Left kidney (tissue), 8 donors: ENCODE measurements at places on chromosomes 7 and 10. TPM values are rescaled to one million over a fixed set of nuclear protein-coding genes. Genes with fewer than 3 reads are reported as not detected.

DNA sequence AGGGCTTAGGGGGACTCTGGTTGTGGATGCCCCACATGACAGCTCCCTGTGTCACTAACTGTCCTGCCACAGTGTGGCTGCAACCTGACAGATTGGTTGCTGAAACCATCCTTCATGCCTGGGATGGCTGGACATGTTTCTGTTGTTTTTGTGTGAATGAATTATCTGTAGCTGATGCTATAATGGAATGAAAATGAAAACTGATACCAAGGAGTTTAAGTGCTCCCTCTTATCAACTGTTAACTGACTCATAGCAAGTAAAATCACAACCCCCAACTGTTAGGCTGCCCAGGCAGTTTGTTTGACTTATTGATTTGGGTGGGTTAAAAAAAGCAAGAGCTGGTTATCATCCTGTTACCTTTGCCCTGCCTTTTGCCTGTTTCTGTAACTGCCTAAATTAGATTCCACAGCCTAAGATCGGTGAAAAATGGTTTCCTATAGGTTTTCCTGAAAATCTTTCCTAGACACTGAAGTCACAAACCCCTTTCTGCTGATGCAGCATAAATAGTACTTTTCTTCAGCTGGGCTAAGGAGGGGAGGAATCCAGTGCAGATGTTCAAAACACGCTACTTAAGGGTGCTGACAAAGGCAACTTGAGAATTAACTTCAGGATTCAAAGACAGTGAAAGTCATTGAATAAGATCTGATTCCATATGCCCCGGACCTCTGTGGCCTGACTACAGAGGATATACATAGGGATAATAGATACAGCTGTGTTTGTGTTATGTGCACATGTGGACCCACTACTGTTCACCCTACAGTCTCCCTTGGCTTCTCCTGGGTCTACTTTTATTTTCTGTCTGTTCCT lies 5.7 kb downstream of the FRAT2 start:
- DNase-seq, result no peak

GRCh38 chr7:93092757-93093370 lies 24.9 kb downstream of the SAMD9 start:
- DNase-seq, result no peak

- DNase-seq, result no peak
Measured at GRCh38 chr10:132586739-132587138, 49.2 kb downstream of the INPP5A start.

DNA sequence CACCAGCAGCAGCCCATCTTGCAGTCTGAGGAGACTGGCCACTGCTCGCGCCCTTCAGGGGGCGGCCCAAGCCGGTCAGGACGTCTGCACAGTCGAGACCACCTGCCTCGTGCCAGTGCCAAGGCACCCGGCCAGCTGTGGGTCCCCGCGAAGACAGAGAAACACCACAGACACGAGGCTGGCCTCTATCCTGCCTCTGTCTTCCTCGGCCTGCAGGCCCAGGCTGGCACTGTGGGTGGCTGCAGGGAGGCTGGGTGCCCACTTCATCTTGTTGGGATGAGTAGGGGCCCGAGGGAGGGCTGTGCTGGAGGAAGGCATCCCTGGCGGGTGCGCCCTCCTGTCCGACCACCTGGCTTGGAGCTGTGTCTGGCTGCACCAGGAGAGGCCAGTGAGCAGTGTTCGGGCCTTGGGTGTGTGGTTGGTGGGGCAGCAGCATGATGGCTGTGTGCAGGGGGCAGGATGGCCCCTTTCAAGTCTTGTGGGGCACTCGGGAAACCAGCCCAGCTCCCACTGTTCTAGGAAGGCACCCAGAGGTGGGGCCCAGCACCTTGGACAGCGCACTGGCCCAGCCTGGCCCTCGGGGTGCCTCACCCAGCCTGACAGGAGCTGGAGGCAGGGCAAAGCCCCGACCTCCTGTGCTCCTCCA lies 7.3 kb downstream of the DPYSL4 start:
- DNase-seq, result no peak

DNA sequence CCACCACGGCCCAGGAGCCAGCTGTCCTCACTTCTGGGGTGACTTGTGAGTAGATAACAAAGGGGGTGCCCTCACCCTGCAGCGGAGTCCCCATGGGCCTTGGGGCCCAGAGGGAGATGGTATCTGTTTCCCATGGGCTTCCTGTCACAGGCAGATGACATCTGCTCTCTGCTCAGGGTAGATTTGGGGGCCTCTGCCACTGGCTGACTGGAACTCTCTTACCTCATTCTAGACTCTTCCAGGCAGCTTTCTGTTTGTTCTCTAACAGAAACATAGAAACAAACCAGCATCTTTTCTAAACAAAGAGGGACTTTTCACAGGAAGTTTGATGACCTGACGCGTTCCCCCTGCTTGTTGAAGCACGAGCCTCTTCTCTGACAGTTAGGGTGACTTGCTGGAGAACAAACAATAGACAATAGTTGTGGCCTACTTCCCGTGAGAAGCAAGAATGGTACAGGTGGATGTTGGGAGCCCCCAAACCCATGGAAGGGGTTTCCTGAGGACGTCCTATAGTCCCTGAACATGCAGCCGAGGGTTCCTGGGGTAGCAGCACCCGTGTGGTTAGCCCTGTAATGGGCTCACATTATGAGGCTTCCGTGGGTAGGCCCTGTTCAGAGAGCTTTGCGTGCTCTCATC lies 61.6 kb downstream of the GRK5 start:
- no peak for DNase-seq

DNA sequence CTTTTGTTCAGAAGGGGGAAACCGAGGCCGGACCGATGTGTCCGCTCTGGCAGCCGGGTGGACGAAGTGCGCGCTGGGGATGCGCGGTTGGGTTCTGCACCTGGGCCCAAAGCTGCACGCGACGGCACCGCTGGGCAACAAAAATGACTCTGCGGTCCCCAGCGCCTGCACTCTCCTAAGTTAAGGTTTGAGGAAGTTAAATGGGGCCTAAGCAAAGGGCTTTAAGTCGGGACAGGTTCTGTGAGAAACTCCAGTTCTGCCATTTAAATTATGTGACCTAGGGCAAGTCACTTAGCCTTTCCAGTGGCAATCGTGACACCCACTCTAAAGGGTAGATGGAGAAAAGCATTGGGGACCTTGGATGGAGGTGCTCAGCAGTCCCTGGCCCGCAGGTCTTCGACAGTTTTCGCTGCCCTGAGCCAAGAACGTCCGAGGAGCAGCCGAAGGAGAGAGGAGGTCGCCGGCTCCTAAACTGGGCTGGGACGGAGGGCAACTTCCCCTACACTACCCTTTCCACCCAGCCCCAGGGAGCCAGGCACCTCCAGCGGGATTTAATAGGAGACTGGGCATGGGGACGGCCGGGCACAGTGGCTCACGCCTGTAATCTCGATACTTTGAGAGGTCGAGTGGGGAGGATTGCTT lies 534 bp upstream of the ACBD5 start:
- no peak for DNase-seq

DNA sequence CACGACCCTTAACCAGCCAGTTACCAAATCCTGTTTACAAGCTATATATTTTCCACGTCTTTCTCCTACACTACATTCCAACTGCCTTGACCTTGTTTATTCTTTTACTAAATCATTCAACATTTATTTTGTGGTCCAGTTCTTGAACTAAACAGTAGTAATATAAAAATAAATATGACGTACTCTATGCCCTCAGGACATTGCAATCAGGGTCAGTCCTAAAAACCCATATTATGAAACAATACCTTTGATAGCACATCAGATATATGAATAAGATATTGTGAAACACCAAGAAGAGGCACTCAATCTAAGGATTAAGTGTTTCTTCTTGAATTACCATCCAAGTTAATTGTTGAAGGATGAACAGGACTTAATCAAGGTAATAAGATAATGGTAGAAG lies 52.5 kb upstream of the WNT16 start:
- DNase-seq, result no peak

GRCh38 chr7:78751253-78751652 lies 702.2 kb downstream of the MAGI2 start:
- DNase-seq, result no peak

GRCh38 chr7:141501451-141501850 lies 49.8 kb upstream of the AGK start:
- DNase-seq, result no peak

- DNase-seq, result no peak
Measured at GRCh38 chr7:131648491-131648890, 92.1 kb upstream of the PODXL start.

GRCh38 chr10:111875725-111876124 lies 307.8 kb downstream of the GPAM start:
- DNase-seq, result no peak

GRCh38 chr10:22500656-22501340 lies 155.5 kb downstream of the SPAG6 start:
- no peak for DNase-seq

DNA sequence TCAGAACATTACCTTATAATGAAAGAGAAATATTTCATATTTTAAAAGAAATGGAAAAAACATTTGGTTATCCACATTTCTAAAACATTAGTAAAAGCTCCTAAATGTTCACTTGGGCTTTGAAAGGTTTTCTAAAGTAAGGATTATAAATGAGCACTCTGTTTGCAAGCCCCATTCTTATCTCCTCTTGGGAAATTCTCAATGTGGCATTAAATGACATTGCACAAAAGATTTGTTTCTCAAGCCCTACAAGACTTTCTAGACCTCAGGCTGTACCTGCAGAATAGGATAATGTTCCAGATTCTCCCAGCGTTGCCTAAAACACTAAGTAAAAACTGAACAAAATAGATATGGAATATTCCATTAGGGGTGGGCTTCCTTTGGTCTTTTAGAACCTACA lies 658.0 kb upstream of the FOXK1 start:
- no peak for DNase-seq

- DNase-seq, result no peak
Measured at GRCh38 chr10:79417731-79418130, 27.7 kb downstream of the ZCCHC24 start.

DNA sequence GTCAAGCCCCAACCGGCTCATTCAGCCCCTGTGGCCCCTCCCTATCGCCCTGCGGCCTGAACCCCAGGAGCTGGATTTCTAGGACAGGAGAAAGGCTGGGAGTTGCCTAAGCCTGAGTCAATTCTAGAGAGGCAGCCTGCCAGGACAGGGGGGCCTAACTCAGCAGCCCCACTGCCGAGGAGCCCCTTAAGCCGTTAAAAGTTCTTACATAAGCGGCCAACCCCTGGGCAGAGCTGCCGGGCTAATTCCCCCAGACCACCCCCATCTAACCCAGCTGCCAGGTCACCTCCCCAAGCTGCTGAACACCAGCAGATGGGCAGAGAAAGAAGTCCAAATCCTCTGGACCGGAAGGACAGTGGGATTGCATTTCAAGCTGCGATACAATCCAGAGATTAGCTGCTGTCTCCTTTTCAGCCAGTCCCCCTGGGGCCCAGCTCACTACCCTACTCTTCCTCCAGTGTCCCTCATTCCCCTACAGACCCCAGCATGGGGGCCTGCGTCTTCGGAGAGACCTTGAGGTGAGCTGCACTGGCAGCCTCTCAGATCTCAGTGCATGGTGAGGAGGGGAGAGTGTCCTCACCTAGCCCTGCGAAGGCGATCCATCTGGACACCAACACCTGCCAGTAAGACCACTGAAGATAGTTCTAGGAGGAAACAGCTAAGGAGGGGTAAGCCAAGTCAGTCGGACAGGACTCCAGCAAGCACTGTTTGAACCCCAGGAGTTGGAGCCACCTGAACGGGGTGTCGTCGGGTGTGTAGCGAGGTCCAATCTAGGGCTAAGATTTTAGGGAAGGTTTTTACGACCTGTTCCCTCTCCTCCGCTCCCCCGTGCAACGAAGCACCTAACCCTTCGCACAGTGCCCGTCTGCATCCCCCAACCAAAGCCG lies 830 bp downstream of the IMPDH1 start:
- no peak for DNase-seq

DNA sequence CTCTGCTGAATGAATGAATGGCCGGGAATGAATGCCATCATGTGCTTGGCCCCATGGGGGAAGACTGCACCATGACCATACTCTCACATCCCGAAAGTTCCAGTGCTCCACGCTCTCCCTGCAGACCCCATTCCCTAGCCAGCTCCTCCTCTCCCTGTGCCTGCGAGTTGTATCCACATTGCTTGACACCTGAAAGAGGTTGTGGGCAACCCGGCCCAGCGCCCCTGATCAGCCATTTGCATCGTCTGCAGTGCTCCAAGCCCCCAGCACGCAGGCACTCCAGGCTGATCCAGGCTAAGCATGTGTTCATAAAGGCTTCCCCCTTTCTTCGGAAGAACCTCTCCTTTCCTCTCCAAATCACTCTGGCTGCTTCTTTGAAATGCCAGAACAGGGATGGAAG lies 354.4 kb upstream of the MKI67 start:
- DNase-seq, result no peak

DNA sequence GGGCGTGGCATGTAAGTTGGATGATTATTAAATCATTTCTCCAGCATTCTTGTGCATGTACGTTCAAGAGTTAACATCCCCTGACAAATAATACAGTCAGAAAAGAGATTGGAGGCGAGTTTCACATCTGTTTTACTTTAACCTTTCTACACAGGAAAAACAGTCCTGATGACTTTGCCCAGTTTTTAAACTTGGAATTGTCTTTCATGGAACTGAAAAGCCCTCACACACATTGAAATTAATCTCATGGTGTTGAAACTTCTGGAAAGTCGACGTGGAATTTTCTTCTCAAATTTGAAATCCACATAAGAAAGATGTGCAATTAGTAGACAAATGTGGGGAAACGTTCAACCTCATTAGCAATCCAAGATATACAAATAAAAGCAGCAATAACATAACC lies 31.2 kb upstream of the ZNF438 start:
- no peak for DNase-seq

GRCh38 chr10:132632851-132633684 lies 95.5 kb downstream of the INPP5A start:
- DNase-seq, result no peak

GRCh38 chr7:94297397-94297838 lies 97.3 kb upstream of the COL1A2 start:
- no peak for DNase-seq

DNA sequence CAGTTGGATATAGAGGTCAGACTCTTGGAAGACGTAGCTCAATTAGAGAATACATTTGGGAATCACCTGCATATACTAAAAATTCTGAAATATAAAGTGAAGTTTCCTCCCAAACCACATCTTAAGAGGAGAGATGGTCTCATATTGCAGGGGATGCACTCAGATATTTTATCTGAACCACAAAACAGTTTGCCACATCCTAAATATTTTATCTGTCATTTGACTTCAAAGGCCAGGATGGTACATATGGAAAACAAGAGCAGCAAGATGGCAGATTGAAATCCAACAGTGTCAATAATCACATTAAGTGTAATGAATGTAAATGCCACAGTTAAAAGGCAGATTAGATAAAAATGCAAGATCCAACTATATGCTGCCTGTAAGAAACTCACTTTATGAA lies 97.1 kb downstream of the GALNT11 start:
- no peak for DNase-seq

The METTL27 gene
- polyA plus RNA-seq, result 5.1 TPM

The ZPBP gene
- polyA plus RNA-seq, result 0.90 TPM

The ZNF485 gene
- 5.5 TPM for polyA plus RNA-seq

The ZNF25 gene
- 17.2 TPM for polyA plus RNA-seq

The HECW1 gene
- 9.4 TPM for polyA plus RNA-seq

The CCL24 gene
- not detected for polyA plus RNA-seq

The CALHM2 gene
- polyA plus RNA-seq, result 10.3 TPM

The ETV1 gene
- 45.6 TPM for polyA plus RNA-seq

The FAM241B gene
- 10.9 TPM for polyA plus RNA-seq

The RBP4 gene
- 1.00 TPM for polyA plus RNA-seq
